ENCODE measurements at places on chromosomes 16 and 17. TPM values are rescaled to one million over a fixed set of nuclear protein-coding genes. Genes with fewer than 3 reads are reported as not detected.

Gene C17orf113
- total RNA-seq: 1.5 TPM

Gene SULT1A4
- total RNA-seq: 12.8 TPM

Gene C17orf78
- not detected for total RNA-seq

Gene SLC38A8
- not detected for total RNA-seq

Gene SNAI3
- total RNA-seq: not detected

Gene BRICD5
- total RNA-seq: 2.9 TPM

Gene TSC2
- 38.5 TPM for total RNA-seq

Gene ABCA10
- total RNA-seq: 7.2 TPM

Gene AGRP
- total RNA-seq: not detected

Gene SPATA22
- not detected for total RNA-seq

Gene TAC4
- total RNA-seq: not detected

Gene ADORA2B
- 10.6 TPM for total RNA-seq

GRCh38 chr17:52824542-52824941, 666.0 kb upstream of the CA10 start:
- no peak for DNase-seq

DNA sequence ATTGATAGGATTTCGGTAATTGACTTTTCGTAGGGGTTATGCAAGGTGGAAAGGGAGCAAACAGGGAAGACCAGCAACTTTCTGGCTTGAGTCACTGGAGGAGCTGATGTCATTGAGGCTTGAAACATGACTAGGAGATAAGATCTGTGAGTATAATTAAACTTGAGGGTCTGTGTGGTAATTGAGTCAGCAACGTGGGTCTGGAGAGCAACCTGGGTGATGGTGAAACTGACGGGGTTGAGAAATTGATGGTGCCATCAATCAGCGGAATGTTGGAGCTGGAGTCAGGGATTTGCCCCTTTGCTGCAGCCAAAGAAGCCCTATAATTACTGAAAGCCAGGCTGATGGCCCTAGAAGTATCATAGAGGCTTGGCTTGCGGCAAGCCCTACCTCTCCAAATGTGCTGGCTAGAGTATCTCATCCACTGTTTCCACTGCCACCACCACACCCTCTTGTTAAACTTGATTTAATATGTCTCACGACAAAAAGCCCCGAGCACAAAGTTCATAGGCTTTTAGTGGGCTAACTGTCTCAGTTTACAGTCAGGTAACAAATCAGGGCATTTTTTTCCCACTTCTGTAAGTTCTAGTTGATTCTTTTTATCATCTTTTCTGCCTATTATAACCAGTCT, 186.9 kb upstream of the ELAC2 start:
- DNase-seq: no peak

GRCh38 chr17:82887255-82888164, 47.7 kb upstream of the ZNF750 start:
- DNase-seq: no peak

DNA sequence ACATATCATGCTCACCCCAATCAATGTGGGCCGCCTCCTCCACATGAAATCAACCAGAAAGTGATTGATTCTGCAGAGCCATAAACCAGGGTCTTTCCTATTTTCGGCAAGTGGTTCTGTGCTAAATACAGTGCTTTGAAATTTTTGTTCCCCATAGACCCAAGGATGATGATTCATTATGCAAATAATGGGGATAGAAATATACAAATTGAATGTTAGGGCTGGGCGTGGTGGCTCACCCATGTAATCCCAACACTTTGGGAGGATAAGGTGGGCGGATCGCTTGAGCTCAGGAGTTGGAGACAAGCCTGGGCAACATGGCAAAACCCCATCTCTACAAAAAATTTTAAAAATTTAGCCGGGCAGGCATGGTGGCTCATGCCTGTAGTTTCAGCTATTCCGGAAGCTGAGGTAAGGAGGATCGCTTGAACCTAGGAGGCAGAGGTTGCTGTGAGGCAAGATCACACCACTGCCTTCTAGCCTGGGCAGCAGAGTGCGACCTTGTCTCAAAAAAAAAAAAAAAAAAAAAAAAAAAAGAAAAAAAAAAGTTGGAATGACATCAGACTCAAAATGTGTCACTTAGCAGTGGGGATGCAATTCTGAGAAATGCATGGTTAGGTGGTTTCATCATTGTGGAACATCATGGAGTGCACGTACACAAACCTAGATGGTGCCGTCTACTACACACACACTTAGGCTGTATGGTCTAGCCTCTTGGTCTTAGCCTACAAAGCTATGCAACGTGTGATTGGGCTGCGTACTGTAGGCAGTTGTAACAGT, 581.7 kb downstream of the MAF start:
- DNase-seq: no peak

DNA sequence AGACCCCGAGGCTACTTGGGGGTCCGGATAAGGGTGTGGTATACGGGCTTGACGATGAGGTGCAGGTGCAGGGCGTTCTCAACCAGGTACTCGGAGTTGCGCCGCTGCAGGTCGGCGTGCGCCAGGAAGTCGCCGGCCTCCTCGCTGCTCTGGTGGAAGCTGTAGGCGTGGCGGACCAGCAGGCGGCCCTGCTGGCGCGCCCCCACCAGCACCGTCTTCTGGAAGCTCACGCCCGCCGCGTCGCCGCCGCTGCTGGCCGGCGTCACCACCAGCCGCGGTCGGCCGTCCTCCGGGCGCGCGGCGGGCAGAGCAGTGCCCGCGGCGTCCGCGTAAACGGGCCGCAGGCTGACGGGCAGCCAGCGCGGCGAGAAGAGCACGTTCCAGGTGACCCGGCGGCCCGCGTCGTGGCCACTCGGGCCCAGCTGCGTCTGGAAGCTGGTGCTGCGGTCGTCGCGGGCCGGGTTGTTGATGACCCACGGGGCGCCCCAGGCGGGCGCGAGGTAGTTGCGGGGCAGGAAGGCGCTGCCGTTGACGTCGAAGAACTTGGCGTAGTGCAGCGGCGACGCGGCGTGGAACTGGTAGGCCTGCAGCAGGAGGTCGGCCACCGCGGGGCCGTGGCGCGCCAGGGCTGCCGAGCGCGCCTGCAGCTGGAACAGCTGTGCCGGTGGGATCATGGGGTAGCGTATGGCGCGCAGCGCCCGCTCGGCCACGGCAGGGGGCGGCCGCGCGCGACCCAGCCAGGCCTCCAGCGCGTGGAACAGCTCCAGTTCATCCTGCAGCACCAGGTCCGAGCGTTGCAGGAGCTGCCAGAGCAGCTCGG, 4.8 kb downstream of the BTBD17 start:
- DNase-seq: no peak

- no peak for DNase-seq
Observed at GRCh38 chr17:3995067-3995466, 30.8 kb upstream of the ATP2A3 start.

DNA sequence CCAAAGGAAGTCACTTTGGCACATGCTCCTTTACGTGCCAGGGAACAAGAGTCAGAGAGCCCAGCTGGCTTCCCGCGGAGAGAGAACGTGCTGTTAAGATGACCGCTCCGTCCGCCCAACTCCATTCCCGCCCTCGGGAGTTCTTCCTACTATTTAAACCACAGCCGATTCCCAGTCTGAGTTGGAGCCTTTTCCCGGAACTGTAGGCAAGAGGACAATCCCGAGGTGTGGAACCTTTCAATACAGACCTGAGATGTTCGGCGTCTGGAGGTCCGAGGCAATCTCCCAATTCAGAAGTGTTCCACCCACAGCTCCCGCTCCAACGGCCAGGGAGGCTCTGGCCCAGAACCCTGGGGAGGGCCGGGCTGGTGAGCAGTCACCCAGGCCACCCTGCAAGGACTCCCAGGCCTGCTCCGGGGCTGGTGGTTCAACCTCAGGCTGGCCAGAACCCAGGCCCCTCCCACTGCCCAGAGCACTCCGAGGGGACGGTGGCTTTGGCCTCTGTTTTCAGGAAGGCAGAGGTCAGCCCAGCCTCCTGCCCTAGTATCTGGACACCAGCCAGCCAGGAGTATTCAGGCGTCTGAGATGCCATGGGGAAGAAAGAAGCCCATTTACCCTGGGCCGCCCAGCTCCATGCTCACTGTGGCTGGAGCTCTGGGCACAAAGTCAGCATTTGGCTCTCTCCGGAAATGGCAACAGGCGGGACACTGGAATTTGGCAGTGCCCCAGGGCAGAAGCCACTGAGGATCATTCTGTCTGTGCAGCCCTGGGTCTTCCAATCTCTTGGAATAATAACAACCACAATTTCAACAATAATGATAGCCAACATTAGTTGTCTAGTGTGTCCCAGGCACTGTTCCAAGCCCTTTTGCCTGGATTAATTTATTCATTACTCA, 21.4 kb downstream of the EMP2 start:
- DNase-seq: no peak

DNA sequence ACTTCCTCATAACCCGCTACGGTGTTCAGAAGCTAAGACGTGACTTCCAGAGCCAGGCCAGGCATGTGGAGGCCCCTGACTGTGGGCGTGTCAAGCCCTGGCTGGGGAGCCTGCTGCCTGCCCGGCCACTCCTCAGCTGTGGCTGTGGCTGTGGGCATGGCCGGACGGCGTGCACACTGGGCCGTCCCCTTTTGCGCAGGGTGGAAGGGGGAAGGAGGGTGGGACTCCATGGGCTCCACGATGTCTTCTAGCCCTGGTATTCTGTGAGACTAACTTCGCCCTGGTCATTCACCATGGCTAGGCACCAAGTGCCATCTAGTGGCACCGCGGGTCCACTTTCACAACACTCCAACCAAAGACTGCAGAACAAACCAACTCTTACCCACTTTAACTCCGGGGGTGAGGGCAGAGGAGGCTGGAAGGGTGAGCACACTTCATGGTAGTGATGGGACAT, 67.9 kb downstream of the N4BP1 start:
- peak; percentile 63 for DNase-seq

GRCh38 chr16:21338537-21339268, 60.6 kb upstream of the CRYM start:
- no peak for DNase-seq

DNA sequence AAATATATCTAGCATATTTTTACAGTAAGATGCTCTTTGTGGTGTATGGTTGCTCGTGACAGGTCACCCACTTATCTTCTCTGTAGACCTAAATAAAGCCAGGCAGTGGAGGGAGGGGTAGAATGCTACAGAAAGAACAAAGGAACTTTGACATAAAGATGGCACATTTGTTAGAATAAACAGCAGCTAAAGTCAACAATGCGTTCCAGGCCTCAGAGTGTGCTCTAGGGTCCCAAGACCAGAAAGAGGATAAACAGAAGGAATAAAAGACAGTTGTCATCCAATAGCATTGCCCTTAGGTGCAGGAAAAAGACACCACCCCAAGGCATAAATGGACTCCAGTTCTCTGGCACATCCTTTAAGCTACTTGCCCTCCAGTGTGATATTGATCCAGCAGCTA, 523.0 kb upstream of the CDH11 start:
- DNase-seq: no peak

- no peak for DNase-seq
Observed at GRCh38 chr17:50080827-50081226, 14.3 kb upstream of the PDK2 start.

Data from NCI-H460 (cell line).